Hypothalamus (tissue), 51 donors: ENCODE measurements at places on chromosomes 5 and 9.

- peak; percentile 25 for DNase-seq
Observed at GRCh38 chr5:173890195-173890991, 2.2 kb downstream of the CPEB4 start.

GRCh38 chr5:79418276-79418675 is 95.7 kb downstream of the HOMER1 start:
- DNase-seq = no peak

- no peak for DNase-seq
Observed at GRCh38 chr5:125198270-125198974, 452.0 kb upstream of the ZNF608 start.

GRCh38 chr5:178590141-178590923 is at the start of gene COL23A1:
Gene COL23A1, minus strand, starts transcription at chr5:178590393.
- DNase-seq = no peak

DNA sequence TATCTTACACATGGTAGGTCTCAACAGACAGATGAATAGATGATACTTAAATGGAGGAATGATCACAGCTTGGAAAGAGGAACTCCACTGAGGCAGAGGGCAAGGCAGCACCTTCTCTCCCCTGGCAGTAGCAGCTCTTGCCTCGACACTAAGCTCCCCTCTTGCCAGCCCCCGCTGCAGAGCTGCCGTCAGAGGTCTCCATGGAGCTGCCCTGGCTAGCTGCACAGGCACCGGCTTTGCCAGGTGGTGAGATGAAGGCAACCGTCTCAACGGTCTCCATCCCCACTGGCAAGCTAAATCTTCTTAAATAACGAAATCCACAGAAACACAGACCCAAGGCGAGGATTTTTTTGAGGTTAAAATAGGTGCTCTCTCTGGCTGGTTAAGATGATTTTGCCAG is 81.2 kb downstream of the CRB2 start:
- DNase-seq = no peak

DNA sequence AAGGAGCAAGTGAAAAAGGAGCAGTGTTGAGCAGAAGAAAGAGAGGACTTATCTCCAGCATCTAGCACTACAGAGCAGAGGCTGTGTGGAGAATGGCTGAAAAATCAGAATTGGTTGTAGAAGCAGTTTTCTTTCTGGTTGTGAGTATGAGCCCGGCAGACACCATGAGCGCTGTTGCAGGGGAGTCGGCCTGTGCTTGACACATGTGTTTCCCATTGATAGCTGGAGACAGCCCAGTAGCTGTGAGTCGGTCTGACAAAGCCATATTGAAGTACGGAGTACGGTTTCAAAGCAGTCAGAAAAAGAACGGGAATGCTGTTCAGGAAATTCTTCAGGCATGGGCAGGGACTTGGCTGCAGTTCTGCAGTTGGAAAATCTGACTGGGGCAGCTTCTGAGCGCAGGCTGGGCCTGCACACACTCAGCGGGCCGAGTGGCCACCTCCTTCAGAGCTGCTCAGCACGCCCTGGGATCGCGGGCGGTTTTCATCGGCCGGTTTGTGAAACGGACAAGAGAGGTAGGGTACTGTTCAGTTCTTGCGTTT is at the start of gene SGCD:
TSS of gene SGCD (plus strand) at position 447 of the 542 bp plus-strand sequence.
- peak; percentile 34 for DNase-seq

DNA sequence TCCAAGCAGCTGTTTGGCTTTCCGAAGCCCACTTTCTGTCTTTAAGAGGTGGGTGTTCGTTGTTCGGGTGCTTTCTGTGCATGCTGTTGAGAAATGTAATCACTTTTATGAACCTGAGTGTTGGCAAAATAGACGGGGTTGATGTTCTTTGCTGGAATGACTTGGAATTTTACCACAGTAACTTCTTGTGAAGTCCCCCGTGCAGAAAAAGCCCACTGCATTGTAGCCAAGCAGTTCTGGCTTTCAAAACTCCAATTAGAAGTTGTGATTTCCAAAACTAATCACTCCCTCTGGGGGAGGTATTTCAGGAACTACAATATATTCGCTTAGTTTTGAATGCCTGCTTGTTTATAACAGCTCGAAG is 111.1 kb downstream of the PAM start:
- no peak for DNase-seq

GRCh38 chr5:168781941-168782571 is 202.9 kb upstream of the PANK3 start:
- DNase-seq = no peak
